Activated CD8-positive, alpha-beta memory T cell treated with anti-CD3 and anti-CD28 coated beads for 1 hour (primary cell): ENCODE measurements at places on chromosomes 12 and 14.

DNA sequence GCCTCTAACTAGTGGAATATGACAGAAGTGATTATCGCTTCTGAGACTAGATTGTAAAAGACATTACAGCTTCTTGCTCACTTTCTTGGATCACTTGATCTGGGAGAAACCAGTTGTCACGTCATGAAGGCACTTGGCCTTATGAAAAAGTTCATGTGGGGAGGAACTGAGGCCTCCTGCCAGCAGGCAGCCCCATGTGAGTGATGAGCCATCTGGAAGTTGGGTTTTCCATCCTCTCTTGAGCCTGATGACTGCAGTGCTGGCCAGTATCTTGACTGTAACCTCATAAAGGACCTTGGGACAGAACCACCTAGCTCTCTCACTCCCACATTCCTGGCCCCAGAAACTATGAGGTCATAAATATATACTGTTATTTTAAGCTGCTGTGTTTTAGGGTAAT is 28.0 kb downstream of the TTLL5 start:
- DNase-seq = no peak

DNA sequence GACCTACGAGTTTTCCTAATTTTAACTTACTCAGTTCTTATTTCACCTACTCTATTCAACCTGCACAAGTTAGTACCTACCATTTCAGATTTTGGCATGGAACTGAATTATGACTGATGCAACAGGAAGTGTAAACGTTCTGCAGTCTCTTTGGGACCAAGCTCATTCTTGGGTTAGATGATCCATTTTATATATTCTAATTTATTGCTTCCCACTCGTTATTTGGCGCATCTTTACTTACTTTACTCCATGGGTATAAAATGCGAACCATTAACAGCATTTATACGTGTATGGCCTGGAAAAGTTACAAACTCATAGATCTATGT is 1.0 kb upstream of the EML1 start:
- no peak for DNase-seq

GRCh38 chr12:90111791-90112580 is 403.3 kb upstream of the ATP2B1 start:
- no peak for DNase-seq

DNA sequence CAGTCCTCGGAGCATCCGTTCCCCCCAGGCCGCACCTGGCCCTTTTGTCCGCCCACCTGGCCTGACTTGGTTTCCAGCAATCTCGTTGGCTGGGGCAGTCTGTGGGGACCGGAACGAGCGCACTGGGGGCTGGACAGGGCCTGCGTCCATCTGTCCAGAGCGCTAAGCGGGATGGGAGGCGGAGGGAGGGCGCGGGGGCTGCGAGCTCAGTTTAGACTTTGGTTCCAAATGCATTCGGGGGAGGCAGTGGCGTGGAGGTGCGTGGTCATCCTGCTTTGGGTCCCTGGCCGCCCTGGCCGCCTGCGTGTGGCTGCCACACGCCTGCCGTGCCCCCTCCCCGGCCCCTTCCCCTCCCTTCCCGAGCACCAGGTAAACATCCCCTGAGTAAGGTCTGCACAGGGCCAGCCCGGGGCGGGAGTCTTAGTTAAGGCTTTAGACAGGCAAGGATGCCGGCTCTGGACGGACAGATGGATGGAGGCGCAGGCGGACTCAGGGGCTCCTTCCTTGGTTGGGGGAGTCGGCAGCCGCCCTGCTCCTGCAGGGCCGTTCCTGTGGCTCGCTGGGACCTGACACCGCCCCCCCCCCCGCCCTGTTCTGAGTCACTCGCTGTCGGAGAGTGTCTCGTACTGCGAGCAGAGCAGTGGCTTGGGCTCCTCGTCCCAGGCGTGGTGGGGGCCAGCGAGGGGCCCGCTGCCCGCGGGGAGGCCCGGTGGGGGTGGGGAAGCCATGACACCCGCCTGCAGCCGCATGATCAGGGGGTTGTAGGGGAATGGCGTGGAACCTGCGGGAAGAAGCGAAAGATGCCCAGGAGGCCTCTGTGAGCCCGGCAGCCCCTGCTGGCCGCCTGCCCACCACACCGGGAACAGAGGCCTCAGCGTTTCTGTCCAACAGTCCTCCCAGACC is 30.2 kb downstream of the RFLNA start:
- no peak for DNase-seq

GRCh38 chr12:67484791-67485480 is 163.6 kb upstream of the DYRK2 start:
- DNase-seq = no peak

- DNase-seq = no peak
Observed at GRCh38 chr12:85002778-85003296, 33.2 kb downstream of the TSPAN19 start.
